ENCODE measurements at places on chromosomes 5 and 9.

- peak; percentile 47 for DNase-seq
Observed at GRCh38 chr9:74887041-74887980, at the start of gene TRPM6. TSS of gene TRPM6 (minus strand) at chr9:74887921. CDS start at chr9:74887856, 65 bp downstream.

GRCh38 chr5:173762930-173763329, 125.2 kb upstream of the CPEB4 start:
- DNase-seq, result no peak

GRCh38 chr5:126869005-126869451, 92.1 kb downstream of the LMNB1 start:
- DNase-seq, result no peak

GRCh38 chr9:34990908-34991606, 1.5 kb downstream of the DNAJB5 start:
- no peak for DNase-seq

- no peak for DNase-seq
Observed at GRCh38 chr5:177393206-177393765, 7.2 kb downstream of the PFN3 start.

- no peak for DNase-seq
Observed at GRCh38 chr5:133932441-133933168, 35.8 kb downstream of the C5orf15 start.

DNA sequence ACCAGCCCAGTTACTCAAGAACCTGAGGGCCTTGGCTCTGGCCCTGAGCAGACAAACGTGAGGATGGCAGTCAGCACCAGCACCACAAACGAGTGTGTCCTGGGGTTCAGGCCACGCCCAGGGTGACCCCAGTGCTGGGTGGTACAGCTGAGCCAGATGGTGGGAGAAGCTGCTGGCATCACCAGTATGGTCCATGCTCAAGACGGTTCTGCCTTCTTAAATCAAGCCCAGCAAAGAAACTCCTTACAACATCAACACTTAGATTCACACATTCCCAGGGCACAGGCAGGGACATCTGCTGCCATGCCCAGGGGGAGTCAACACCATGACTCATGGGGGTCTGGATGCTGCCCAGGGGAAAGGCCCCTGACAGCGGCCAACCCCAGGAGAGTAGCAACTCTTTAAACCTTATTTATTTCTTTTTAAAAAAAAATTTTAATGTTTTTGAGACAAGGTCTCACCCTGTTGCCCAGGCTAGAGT, 31.3 kb downstream of the IPPK start:
- no peak for DNase-seq
